Esophagus squamous epithelium (tissue), 5 donors: ENCODE measurements at places on chromosomes 2 and 18. TPM values are rescaled to one million over a fixed set of nuclear protein-coding genes. Genes with fewer than 3 reads are reported as not detected.

DNA sequence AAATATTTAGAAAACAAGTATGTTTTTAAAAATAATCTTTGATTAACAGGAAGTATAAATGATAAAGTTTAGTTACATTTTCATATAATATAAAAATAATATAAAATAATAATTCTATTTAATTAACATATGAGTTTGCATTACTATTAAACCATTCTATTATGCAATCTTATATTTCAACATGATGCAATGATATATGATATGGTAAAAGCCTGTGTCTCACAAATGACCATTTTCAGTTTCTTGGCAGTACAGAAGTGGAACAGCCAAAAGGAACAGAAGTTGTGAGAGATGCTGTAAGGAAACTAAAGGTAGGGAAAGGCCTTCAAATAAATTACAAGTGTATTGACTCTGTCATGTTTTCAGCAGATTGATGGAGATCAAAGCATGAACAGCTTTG lies 230.8 kb downstream of the GULP1 start:
- no peak for DNase-seq

DNA sequence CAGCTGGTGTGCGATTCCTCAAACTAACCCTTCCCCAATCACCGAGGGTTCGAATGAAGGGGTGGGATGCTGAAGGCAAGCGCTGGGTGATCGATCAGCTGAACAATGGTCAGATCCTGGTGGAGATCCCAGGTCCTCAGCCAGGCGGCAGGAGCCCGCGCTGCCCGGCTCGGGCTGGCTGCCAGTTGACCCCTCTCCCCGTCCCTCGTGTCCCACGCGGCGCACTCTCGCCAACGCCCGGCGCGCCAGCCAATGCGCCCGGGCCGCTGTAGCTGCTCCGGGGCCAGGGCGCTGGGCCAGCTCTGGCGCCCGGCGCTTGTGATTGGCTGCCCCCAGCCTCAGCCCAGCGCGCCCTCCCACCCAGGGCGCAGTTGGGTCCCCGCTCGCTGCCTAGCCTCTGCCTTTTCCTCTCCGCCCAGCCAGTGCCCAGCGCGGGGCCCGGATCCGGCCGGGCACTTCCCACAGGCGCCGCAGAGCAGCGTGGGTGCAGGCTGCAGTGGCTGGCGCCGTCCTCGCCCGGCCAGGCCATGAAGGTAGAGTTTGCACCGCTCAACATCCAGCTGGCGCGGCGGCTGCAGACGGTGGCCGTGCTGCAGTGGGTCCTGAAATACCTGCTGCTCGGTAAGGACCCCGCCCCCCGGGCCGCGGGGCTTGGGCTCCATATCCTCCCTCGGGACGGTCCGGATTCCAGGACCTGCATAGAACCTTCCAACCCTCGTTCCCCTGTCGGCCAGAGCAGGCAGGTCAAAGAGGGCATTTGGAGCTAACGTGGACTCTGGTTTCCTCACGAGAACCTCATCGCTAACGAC lies at the start of gene MOGAT1:
Gene MOGAT1 (plus strand): TSS at position 400 of the 809 bp plus-strand sequence. CDS start 128 bp downstream, at position 528.
- no peak for DNase-seq

DNA sequence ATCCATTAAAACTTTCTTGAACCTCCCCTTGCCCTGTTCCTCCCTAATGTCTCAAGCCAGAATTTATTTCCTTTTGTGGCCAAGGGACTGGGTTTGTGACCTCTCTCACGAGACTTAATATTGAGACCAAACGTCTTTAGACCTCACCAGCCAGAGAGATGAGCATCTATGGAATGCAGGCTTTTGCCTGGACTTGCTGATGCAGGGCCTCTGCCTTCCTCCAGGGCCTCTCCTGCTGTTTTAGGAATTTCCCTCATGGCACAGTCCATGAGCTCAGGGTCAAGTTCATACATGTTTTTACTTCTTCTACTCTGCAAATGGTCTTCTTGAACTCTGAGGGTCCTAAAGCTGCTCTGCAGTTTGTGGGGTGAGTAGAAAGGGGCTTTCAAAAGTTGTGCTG lies 22.3 kb downstream of the IL1B start:
- no peak for DNase-seq

Gene DSG3
- total RNA-seq, result 513 TPM

GRCh38 chr2:127320586-127321275 lies 26.8 kb upstream of the ERCC3 start:
- DNase-seq, result no peak

DNA sequence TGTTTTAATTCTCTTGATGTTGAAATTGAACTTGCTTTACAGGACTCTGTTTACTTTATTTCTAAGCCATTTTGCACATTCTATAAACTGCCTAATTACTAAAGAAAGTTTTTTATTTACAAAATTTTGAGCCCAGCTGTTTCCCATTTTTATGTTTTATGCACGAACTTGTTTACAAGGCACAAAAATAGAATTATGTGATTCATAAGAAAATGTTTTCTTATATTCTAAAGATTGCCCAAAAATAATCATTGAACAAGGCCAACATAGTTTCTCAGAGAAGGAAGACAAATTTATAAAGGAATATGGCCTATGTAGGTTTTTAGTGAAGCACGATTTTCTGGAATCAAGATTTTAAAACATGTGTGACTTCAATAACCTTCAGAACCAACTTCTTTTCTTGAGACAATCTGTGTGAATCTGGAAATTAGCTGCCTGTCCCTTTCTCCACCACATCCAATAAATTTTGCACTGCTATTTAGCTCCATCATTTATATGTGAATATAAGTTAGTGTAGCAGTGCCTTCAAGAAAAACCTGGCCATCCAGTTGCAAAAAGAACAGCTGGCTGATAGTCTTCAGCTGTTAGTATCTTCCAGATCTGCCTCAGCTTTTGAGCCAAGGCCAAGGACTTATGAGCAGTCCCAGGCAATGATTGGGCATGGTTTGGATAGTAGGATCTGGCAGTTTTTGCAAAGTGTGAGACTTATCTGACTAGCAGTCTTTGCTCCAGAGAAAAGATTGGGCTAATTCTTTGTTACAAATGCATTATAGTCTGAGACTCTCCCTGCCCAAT lies 253.2 kb upstream of the COL3A1 start:
- DNase-seq, result no peak

- DNase-seq, result no peak
These were observed 506 bp downstream of the BMPR2 start for GRCh38 chr2:202376460-202377206.

DNA sequence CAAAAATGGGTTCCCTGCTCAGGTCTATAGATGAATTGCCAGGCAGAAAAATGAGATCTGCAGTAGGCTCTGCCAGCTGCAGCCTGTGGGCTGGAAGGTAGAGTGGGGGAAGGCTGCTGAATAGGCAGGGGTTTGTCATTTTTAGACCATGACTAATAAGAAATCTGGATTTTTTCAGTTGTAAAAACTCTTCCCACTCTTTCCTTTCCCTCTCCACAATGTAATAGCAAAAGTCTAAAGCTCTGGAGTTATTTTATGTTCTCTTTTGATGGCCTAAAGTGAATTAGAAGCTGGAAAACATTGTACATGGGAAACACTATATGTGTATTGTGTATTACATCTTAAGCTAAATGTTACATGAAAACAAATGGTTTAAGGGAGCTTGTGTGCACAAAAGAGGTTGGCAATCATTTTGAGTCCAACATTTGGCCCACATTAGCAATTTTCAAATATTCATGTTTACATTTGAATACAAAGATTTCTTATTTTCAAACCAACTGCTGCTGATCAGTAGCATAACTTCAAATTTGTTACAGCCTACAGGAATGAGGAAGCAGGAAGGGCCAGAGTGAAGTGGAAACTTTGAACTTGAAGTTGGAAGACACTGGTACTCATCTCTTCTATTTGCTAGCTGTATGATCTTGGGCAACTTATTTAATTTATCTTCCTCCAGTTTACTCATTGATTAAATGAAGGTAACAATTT lies 407.1 kb downstream of the SLC4A3 start:
- DNase-seq, result no peak

Gene INHBB
- 0.15 TPM for total RNA-seq

DNA sequence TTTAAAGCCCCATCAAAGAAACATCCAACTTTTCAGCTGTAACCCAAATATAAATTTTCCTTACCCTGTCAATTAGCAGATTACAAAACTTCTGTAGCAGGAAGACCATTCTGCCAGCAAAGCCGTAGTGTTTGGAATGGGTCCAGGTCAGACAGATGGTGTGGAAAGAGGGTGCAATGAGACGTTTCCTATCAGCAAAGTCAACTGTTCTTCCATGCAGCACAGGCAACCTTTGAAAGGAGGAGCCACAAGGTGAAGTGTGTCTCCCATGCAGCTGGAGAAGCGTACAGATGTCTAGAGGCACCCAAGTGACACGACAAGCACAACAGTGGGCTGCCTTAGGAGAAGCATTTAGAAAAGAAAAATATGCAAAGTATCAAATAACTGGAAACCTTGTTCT lies 83.7 kb downstream of the SP3 start:
- no peak for DNase-seq
